ENCODE measurements at places on chromosomes 16 and 17.

DNA sequence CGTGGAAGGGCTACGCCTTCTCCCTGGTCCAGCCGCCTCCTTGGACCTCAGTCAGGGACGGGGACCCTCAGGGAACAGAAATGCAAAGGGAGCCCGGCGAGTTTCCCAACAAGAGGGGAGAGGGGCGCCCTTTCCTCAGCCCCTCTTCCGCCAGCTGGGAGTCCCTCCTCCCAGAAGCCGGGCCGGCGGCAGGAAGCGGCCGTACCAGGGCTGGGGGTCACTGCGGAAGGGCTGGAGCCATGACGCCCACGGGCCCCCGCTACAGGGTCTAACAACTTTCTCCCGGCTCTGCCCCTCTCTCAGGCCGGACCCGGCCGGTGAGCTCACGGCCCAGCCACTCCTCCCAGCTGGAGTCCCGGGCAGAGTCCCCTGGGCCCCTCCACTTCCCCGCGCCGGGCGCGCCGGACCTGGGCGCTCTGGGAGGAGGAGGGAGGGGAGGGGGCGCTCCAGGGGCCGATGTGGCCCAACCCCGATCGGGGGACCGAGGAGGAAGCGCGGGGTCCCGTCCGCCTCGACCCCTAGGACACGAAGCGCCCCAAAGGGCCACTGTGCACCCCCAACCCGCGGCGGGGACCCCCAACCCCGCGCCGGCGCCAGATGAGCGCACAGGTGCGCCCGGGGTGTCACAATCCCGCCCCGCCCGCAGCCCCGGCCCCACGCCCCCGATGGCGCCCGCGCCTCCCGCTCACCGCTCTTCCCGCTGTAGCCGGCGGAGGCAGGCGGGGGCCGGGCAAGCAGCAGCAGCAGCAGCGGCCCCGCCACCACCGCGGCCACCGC lies 578 bp downstream of the PGAP6 start:
- DNase-seq, result no peak

DNA sequence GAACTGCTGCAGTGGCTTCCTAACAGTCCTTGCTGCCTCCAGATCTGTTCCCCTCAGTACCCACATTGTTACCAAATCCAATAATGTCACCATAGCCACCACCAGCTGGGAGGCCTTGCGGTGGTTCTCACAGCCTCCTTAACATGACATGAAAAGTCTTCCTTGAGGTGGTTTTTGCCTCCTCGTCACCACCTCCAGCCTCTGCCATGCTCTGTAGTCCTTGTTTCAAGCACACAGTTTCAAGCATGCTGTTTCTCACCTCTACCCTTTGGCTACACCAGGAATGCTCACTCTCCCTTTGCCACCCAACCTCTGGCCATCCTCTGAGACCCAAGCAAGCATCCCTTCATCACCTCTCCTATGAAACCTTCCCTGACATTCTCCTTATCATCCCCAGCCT lies 47.2 kb downstream of the DNAH9 start:
- no peak for DNase-seq

DNA sequence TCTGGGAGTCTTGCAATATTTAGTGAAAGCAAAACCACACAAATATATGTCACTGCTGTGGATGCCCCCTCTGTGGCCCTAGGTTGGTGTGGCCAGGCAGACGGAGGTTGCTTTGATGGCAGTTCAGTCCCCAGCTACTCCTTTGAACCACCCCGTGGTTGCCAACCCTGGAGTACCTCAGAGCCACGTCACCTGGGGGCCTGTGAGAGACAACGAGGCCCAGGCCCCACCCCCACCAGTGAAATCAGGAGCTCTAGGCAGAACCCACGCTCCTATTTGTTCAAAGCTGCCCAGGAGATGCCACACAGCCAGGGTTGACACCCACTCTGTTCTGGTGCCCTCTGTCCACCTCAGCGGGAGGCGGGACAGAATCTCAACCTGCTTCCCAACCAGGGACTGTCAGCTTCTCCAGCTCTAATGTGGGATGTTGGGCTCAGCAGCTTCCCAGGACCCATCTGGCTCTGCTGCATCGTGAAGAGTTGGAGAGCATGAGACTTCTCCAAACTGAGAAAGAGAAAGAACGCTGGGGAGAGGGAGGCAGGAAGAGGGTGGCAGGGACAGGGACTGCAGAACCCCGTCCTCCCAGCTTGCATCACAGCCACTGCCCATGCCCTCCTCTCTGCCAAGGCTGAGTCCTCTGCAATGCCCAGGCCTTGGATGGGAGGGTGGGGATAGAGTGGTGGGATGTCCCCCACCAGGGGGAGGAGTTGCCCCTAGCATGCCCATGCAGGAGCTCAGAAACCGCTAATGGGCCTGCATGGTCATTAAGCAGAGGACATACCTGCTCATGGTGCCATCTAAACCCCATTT lies 81.8 kb downstream of the C16orf78 start:
- no peak for DNase-seq

DNA sequence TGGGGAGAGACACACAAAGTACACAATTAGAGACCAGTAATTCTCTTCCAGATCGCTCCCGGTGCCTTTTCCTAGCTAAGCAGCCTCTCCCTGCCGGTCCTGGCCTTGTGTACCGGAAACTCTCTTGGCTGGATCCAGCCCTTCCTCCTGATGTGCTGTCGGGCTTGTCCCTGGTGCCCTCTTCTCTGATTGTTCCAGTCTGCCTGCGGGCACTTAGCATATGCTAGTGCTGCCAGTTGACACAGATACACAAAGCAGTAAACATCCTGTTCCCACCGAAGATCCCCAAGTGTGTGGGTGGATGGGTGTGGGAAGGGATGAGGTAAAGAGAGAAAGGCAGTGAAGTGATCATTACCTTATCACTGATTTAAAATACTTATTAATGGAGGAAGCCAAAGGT lies 9.7 kb downstream of the HS3ST3B1 start:
- no peak for DNase-seq

DNA sequence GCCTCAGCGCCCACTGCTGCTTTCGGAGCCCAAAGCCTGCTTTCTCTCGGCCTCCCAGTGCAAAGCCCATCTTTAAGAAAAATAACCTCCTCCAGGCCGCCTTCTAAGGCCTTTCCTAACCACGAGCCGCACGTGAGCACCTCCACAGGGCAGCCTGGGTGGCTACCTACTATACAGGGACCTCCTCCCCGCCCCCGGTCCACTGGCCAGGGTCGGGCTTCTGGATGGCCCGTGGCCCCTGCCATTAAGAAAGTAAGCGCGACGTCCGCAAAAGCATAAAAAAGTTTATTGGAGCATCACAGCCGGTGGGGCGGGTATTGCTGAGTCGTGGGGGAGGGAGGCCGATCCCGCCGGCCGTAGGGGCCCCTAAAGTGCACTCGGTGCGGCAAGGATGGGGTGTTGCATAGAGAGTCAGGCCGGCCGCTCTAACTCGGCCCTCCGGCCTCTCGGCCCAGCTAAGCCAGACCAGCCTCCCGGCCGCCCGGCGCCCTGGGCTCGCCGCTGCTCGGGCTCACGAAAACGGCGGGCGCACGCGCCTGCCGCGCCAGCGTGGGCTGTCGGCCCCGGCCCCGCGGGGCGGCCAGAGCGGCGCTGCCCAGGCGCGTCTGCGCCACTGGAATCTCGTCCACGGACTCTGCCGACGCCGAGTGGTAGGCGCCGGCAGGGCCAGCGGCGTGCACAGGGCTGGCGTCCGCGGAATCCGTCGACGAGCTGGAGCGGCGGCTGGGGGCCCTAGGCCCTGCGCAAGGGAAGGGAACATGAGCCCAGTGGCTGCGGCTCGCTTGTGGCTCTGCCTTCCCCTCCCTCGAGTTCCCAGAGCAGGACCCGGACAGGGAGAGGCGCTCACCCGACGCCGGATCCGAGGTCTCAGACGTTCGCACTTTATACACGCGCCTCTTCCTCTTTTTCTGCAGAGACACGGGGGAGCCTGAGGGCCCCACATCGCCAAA lies 1.1 kb upstream of the TPPP3 start:
- peak; percentile 89 for DNase-seq

GRCh38 chr16:10941127-10941933 lies 938 bp downstream of the DEXI start:
- no peak for DNase-seq

- DNase-seq, result no peak
These were observed 15.0 kb upstream of the C16orf87 start for GRCh38 chr16:46845952-46846351.

DNA sequence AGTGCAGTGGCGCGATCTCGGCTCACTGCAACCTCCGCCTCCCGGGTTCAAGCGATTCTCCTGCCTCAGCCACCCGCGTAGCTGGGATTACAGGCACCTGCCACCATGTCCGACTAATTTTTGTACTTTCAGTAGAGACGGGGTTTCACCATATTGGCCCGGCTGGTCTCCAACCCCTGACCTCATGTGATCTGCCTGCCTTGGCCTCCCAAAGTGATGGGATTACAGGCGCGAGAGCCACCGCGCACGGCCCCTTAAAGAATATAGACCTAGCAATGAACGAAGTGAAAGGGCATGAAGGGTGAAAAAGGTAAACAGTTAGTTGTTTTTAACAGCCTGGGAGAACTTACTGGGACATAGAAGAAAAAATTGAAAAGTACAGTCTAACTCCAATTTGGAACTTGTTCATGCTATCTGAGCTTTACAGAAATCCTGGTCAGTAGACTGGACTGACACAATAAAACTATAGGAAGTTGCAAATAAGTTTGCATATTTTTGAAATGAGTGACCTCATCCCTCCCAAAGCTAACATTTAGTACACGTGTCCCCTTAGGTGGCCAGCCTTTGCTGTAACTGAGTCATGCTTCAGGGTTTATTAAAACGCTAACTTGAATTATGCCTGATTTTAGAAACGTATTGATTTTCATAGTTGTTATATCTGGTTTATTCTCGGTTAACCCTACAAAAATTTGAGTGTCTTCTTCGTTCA lies 1.8 kb downstream of the COG1 start:
- no peak for DNase-seq

- DNase-seq, result no peak
These were observed 58.3 kb upstream of the AKTIP start for GRCh38 chr16:53561101-53561888.

GRCh38 chr17:78510141-78511075 lies 66.8 kb downstream of the DNAH17 start:
- no peak for DNase-seq

DNA sequence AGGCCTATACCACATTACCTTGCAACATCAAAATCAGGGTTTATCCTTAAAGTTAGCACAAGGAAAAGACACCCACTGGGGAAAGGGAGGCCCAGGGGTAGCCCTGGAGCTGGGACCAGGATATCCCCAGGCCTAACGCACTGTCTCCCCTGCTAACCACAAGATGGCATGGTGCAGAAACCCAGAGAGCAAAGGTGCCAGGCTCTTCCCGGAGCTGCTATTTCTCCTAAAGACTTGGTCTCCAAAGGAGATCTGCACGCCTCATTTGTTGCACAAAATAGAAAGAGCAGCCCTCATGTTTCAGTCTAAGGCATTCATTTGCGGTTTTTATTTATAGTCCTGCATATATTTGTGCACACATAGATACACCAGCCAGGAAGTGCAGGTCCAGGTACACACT lies 408.6 kb downstream of the SOX9 start:
- DNase-seq, result no peak

GRCh38 chr17:73297934-73298861 lies 13.6 kb downstream of the CDC42EP4 start:
- DNase-seq, result no peak

- DNase-seq, result peak; percentile 83
These were observed 3.7 kb downstream of the GUCY2D start for GRCh38 chr17:8005967-8006730.

DNA sequence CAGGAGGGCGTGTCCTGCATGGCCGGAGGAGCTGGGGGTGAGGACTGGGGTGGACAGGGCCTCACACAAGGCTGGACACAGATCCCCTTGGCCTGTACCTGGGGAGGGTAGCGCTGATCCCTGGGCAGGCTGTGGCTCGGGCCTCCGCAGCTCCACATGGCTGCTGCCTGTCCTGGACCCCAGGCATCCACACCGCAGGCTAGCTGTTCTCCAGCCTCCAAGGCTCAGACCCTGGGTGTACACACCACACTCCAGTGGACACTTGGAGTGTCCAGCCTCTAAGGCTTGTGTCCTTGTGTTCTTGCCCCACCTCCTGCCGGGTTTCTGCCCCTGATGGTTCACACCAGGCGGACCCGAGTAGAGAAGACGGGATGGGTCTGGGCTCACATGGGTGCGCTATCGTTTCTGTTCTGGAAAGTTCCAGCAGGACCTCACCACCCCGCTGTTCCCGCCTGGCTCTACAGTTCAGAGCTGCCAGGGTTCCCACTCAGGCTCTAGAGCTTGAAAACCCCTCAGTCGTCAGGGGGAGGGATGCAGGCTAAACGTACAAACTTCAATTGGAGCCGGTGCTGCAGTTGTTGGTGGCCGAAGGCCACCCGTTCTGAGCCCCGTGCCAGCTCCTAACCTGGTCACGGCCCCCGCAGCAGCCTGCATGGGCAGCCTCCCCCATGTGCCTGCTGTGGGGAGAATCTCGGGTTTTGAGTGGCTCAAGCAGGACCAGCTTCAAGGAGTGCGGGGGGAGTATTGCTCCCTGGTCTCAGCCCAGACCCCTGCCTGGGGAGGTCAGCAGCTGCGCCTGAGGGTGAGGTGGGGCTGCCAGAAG lies 6.6 kb upstream of the FN3KRP start:
- DNase-seq, result no peak

DNA sequence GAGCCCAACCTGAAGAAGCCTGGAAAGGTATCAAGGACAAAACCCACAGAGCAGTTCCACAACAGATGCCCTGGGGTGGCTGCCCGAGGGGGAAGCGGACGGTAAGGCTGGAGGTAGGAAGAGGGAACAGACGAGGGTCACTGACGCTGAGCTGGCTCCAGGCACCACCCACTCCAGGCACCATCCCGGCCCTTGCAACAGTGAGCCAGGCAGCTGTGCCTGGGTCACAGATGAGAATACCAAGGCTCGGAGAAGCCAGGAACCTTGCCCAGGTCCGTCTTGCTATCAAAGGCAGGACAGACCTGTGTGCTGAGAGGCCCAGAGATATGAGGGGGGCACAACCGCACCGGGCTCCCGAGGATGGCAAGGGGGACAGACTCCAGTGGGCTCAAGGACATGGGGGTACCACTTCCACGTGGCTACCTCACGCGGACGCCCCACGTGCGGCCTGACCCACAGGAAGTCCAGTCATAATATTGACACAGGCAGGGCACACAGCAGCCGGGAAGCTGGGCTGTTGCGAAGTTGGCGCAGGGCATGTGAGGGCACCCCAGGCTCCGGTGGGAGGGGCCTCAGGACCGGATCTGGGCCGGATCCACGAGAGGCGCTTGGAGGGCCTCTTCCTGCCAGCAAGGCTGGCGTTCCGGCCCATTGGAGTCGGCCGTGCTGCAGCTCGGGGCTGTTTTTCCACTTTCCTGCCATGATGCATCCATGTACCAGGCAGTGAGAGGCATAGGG lies 29.9 kb downstream of the PEMT start:
- peak; percentile 91 for DNase-seq

DNA sequence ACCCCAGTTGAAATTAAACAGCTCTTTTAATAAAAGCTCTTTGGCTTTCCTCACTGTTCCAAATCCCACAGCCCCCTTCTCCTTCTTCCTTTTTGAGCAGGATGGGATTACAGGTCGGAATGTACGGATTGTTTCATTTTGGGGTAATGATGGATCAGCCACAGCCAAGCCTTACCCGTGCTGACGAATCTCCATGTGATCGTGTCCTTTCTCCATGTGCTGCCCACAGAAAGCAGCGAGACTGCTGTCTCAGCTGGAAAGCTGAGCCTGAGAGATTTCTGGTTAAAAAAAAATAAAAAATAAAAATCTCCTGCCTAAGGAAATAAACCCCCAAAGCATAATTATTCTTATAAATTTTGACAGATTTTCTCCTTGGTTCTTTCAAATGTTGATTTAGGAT lies 276.6 kb downstream of the CPPED1 start:
- DNase-seq, result no peak

- DNase-seq, result no peak
These were observed 36.0 kb downstream of the IQCK start for GRCh38 chr16:19753815-19754643.

- no peak for DNase-seq
These were observed 46.4 kb downstream of the IRF8 start for GRCh38 chr16:85945424-85945751.

All from lower leg skin (tissue), 4 donors.